Stimulated activated CD8-positive, alpha-beta memory T cell treated with anti-CD3 and anti-CD28 coated beads, Interleukin-4, amount 100 ng/mL, for 1 hour (primary cell): ENCODE measurements at places on chromosomes 3 and 15.

DNA sequence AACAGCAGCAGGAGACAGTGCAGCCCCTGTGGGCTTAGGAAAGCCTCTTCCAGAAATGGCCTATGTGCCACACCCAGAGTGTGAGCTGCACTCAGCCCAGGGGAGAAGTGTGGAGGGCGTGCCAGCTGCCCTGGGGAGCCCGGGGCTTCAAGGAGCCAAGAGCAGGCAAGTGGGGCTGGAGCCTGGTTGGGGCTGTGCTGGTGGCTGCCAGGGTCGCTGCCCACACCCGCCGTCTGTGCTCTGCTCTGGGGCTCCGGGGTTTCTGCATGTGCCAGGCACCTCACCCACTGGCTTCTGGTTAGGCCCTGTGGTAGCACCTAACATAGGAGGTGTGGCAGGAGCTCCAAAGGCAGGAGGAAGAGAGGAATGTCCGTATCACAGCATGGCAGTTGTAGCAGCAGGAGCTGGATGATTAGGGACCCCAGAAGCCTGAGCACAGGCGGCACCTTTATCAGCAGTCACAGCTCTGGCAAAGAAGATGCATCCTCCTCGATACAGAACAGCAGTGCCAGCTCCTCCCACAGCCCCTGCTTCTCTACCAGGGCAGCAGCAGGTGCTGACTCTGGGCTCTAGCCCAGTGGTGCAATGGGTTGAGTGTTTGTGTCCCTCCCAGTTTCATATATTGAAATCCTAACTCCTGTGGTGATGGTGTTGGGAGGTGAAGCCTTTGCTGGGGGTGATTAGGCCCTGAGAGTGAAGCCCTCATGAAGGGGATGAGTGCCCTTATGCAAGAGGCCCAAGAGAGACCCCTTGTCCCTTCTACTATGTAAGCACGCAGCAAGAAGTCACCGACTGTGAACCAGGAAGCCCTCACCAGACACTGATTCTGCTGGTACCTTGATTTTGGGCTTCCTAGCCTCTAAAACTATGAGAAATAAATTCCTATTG, 70.0 kb upstream of the KLF13 start:
- no peak for DNase-seq

GRCh38 chr15:67126551-67127330, 61.3 kb downstream of the SMAD3 start:
- no peak for DNase-seq

DNA sequence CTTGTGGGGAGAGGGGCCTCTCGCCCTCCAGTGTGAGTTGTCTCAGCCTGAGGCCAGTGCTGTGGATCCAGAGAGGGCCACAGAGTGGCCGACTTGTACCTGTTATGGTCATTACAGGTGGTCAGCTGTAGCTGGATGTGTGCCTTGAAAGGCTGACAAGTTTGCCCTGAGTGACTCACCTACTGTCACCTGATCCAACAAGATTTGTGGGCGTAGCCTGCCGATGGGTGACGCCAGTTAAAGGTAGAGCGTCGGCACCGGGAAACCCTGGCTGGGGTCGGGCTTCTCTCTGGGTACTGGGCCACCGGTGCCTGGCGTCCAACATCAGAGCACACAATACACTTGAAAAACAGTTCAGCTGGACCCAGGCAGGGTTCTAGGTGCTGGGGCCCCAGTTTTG, 2.8 kb upstream of the ISG20 start:
- no peak for DNase-seq

DNA sequence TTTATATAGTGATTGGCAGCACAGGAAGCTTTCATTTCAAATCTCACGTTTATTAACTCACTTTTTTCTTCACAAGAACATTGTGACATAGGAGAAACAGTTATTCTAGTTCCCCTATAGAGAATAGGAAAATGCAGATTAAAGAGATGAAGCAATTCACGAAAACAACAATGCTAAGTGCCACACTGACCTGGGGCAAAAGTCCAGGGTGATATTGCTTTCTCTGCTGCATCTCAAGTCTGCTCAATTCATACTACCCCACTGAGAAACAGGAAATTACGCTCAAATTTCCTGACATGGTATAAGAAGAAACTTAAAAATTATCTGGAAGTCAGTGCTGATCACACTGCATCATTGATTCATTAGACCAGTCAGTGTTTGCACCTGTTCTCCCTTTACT, 66.7 kb upstream of the SEMA6D start:
- DNase-seq = no peak

DNA sequence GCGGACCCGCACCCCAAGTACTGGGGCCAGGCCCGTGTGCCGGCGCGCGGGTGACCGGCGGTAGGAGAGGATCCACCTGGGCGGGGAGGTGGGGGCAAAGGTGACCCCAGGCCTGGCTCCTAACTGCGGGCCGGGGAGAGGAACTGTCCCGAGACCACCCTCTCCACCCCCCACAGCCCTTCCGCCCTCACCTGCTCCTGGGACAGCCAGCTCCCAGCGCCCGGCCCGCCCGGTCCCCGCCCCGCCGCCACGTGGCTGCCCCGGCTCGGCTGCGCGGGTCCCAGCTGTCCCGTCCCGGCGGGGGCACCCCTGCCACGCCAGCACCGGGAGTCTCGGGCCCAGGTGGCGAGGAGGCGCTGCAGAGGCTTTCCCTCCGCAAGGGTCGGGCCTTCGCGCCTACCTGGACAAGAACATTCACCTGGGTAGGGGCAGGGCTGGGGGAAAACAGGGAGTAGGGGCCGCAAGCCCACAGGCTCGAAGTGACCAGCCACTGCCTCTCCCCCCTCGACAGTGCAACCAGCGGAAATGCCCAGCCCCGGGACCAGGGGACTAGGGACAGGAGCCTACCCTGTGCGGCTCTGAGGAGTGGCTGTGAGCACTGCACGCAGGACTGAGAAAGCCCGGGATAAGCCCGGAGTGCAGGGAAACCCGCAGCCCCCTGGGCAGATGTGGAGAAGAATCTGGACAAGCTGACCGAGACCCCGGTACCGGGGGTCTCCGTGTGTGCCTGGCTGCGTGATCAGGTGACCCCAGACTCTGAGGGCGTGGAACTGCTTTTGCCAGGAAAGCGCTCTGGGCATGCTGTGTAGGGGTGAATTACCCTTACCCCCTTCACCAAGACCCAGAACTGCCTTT, at the start of gene SLC12A8:
SLC12A8 (minus strand) TSS at position 240 of the 855 bp plus-strand sequence. CDS start 1,399 bp downstream, outside the sequence.
- no peak for DNase-seq

GRCh38 chr3:195214381-195214780, 56.6 kb downstream of the XXYLT1 start:
- no peak for DNase-seq

DNA sequence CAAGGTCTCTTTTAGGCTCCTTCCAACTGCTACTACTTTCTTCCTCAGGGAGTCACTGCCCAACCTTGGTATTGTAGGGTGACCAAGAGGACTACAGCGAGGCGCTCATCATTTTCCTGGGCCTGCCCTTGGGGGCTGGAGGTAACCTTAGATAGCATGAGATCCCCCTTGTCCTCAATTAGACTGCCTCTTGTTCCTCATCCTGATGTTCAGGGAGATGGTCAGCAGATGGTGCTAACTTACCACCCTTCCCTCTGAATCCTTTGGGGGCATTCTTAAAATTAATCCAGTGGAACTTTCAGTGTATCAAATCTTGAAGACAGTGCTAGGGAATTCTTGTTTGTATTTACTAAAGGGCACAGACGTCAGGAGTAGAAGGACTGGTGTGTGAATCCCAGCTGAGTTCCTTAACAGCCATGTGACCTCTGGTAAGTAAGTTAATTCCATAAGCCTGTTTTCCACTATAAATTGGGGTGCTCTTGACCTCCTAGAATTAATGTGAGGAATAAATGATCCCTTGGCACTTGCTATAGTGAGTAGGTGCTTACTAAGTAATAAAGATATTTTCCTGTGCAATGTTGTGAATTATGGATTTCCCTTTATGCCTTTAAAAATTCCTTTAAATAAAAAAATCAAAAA, 4.1 kb upstream of the CLPX start:
- DNase-seq = no peak

GRCh38 chr15:82749951-82750830, 40.5 kb upstream of the AP3B2 start:
- peak; percentile 70 for DNase-seq

- no peak for DNase-seq
Measured at GRCh38 chr3:117746066-117746465, 1036.5 kb downstream of the TUSC7 start.

- DNase-seq = no peak
Measured at GRCh38 chr3:16808393-16809107, 76.2 kb upstream of the PLCL2 start.

GRCh38 chr3:73433079-73433478, 191.7 kb downstream of the PDZRN3 start:
- DNase-seq = no peak

DNA sequence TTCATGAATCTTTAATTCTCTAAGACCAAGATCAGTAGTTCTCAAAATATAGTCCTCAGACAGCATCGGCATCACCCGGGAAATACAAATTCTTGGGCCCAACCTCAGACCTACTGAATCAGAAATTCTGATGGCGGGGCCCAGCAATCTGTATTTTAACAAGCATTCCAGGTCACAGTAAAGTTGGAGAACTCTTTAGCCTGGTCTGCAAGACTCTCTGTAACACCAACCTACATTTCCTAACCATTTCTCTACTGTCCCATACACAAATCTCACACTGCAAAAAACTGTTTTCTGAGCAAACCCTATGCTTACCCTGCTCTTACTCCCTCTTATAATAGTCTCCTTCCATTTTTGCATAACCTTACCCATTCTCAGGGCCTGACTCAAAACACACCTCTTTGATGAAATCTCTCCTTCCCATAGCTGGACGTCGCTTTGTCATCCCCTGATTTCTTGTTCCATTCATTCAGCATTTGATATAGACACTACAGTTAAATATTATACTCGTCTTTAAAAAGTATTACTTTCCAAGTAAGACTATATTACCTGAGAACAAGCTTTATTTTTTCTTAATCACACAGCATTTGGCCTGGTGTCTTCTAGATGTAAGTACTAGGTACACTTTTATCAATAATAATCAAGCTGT, 83.3 kb upstream of the MYO5C start:
- DNase-seq = no peak

GRCh38 chr3:157369727-157370421, 66.8 kb upstream of the PTX3 start:
- no peak for DNase-seq

DNA sequence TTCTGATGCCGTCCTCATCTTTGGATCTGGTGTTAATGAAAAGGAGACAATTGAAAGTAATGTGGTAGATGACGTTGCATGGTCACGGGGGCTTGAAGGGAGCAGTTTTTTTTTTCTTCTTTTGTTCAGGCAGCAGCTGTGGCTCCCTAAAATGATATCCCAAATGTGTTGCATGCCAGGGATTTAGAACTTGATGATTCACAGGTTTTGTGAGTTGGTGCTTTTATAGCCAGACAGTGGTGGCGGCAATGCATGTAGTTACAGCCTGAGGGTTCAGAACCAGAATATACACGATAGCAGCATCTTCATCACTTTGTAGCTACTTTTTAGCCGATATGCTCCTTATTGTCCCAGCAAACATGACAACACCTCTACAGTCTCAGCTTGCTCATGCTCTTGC, 133.4 kb downstream of the CHST2 start:
- DNase-seq = no peak

DNA sequence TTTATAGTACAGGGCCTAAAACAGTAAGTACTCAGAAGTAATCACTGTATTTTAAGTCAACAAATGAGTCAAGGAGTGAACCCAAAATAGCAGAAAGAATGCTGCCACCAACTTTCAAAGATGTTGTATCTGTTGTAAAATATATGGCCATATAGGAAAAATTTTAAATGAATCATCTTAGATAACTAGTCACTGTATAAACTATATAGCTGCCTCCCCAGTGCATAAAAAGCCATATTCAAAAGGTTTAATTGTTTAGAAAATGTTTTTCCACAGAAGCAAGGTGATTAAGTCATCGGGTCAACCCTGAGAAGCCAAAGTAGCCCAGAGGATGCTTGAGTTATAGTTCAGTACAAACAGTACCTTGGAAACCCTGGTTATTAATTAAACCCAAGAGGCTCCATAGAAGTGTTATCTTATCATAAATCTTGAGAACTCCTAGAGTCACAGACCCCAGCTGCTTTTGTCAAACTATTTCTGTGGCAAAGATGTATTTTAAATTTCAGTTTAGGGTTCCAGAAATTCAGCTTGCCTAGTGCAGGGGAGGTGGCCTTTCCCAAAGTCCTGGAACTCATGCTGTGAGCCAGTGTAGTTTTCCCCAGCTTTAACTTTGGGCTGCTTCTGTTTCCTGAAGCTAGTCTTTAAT, 39.2 kb downstream of the MBNL1 start:
- DNase-seq = no peak

DNA sequence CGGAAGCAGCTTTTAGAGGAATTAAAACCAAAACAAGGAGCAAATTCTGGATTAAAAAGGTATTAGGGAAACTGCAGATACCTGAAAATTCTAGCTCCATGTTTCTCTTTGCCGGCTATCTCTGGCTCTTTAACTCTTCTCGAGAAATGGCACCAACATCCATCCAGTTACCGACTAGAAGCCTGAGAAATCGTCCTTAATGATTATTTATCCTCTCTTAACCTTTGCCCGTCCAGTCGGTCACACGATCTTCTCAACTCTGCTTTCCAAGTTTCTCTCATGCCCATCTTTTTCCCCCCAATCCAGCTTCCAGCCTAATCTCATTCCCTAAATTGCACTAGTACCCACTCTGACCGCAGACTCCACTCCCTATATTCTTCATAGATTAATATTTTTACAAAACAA, 596 bp upstream of the SGO1 start:
- no peak for DNase-seq

DNA sequence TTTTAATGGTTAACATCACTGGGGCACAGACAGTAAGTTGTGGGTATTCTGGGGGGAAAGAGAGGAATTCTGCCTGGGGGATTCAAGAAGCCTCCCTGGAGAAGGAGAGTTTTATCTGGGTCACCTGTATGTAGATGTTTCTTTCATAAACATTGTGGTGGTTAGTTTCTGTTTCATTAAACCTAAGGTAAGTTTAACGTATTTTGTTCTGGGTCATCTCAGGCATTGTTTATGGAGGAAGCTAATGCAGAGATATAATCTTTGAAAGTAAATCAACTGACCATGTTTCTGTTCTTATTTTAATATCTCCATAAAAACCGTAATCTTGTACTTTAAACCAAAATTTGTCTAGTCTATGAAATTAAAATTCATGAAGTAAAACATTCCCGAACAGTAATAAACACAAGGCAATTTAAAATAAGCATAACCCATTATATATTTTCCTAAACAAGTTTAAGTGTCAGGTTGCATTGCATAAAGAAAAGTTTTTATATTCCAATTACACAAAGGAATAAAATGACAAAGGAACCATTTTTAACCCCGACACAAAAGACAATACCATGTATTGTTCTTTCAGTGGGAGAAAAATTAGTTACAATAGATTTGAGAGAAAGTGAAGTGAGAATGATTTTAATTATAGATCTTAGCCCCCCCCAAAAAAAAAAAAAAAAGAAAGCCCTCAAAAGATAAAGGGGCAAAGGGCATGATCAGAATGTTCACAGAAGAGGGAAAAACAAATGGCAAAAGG, 274.6 kb upstream of the TBL1XR1 start:
- no peak for DNase-seq
